C1 segment of cervical spinal cord (tissue), 14 donors: ENCODE measurements at places on chromosomes 4 and X.

- DNase-seq: no peak
These were observed 113.5 kb downstream of the PTTG2 start for GRCh38 chr4:38073596-38074234.

DNA sequence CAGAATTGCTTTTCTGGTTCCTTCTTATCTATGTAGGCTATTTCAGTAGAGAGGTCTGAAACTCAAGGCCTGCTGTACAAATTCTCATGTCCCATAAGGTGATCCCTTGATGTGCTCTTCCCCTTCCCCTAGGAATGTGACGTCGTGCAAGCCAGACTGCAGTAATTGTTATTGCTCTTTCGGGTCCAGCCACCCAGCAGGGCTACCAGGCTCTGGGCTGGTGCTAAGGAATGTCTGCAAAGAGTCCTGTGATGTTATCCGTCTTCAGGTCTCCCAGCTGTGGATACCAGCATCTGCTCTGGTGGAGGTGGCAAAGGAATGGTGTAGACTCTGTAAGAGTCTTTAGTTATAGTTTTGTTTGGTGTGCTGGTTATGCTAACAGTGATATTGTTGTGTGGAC, 378.7 kb downstream of the C4orf33 start:
- DNase-seq: no peak

GRCh38 chr4:82247629-82248028, 126.2 kb downstream of the HNRNPD start:
- DNase-seq: no peak

- DNase-seq: no peak
These were observed 1.0 kb upstream of the HTR2C start for GRCh38 chrX:114582698-114583395.

GRCh38 chr4:74640111-74640903, 154.0 kb downstream of the BTC start:
- no peak for DNase-seq

DNA sequence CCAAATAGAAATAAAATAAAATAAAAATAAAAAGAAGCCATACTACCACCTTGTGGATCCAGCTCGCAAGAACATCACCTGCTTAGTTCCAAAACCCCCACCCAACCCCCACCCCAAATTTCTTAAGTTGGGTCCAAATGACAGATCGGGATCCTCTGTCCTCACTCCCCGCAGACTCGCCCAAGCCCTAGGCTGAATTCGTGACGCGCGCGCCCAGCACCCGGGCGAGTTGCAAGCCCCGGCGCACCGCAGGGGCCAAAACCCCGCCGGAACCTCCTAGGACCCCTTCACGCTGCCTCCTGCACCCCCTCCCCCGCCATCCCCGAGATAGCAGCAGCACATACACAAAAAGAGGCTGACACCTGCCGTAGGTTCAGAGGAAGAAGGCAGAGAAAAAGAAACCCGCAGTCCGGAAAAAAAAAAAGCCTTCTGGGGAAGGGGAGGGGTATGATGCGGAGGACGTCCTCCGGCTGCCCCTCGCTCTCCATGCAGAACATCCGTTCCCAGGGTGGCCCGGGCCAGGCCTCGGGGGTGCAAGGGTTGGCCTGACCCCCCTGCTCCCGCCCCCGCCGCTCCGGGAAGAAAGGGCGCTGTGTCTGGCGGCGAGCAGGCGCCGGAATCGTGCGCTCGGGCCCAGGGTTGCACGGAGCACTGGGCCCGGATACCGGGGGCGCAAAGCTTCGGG, 2.6 kb downstream of the NLGN4X start:
- peak; percentile 10 for DNase-seq

GRCh38 chr4:82708982-82709381, 89.6 kb downstream of the SCD5 start:
- DNase-seq: no peak

DNA sequence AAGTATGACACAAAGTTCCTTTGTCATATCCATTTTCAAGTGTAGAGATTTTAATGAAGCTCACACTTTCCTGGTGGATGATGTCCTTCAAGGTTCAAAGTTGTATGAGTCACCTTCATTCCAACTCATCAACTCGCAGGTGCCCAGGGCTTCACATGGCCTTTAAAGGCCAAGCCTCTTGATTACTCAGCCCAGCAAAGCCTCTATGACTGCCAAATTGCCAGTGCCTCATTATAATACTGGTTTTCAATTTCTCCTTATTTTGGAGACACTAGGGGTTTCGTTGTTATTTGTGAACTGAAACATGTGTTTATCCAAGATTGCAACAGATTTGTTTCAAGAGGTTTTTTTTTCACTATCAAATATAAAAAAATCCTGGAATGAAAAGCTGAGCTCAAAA, 45.9 kb upstream of the PPP3CA start:
- DNase-seq: no peak

DNA sequence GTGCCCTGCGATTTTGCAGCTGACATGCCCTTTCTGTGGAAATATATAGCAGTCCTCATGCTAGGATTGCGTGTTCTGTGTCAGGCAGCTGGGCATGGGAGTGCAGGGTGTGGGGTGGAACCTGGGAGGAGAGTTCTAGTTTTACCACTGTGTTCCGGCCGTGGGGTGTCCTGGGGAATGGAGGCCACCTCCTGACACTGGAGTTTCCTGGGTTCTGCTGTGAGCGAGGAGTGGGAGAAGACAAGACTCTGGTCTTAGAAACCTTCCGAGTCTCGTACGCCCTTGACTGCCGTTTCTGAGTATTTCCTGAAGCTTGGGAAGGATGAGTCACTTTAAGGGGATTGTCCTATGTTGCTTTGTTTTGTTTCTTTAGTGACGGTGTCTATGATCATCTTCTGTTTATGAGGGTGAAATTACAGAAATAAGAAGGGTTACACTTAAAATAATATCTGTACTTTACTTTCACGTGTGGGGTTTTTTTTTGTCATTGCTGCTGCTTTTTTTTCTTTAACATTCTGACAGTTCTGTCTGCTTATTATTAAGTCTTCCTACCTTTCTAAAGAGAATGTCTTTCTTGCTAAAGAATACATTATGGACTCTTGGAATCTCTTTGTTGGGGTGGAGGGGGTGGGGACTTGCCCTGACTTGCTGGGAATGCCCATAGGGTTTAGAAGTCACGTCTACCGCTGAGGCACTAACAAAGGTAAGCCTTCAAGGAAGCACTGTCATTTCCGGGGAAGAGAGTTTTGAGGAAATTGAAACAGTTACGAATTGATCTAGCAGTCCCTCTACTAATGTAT, 19.1 kb downstream of the CD99 start:
- DNase-seq: no peak

DNA sequence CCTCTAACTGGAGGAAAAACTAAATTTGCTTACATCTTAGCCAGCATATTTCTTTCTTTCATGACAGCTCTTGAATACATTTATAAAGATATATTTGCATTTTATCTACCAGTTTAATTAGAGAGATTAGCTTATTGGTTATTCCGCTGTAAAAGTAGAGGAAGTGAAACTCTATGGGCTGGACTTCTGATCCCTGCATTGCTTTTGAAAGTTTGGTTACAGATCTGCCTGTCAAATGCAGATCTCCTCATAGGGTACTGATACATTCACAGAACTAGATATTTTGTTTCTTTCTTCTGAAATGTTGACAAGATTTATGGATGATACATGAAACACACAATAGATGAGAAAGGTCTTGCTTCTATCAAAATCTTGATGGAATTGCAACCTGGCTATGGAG, 581.4 kb upstream of the AADAT start:
- no peak for DNase-seq

- no peak for DNase-seq
These were observed 258.4 kb downstream of the DHRSX start for GRCh38 chrX:2242326-2242725.

DNA sequence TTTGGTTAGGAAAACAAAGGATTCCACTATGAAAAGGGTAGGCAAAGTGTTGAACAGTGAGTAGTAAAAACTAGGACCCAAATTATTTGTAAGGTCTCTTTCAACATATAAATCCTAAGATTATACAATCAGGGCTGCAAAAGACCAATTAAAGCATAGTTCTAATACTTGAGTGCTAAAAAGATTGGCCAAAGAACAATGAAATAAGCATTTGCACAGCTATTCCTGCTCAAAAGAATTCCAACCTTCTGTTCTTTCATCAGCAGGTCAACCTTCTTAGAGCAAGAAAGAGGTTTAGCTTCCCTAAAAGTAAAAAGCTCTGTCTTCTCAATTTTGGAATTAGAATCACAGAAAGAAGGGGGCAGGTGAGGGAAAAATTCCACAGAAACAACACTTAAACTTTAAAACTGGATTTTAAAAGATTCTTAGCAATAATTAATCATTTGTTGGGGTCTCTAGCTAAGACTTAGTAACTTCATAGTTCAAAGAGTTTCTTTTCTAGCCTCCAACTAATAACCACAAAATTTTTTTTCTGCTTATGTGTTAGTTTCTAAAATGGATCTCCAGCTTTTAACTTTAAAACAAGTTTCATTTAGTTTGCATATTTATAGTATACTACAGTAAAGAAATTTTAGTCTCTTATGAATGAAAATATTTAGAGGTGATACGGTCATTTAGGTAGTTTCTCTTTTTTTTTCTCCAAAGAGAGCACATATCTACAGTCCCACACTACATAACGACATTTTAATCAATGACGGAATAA, 16.3 kb downstream of the TSPAN5 start:
- DNase-seq: no peak

GRCh38 chrX:4588056-4588455, 874.6 kb upstream of the PRKX start:
- DNase-seq: no peak

- DNase-seq: no peak
These were observed 228.1 kb downstream of the ARHGAP24 start for GRCh38 chr4:85703096-85703495.

GRCh38 chrX:111262086-111262485, 8.2 kb downstream of the CAPN6 start:
- DNase-seq: no peak

GRCh38 chr4:111605111-111605510, 540.1 kb upstream of the FAM241A start:
- no peak for DNase-seq
